ENCODE measurements at places on chromosomes 3 and 15.

- no peak for ATAC-seq
Measured at GRCh38 chr15:64845831-64846595, 4.3 kb downstream of the PLEKHO2 start.

DNA sequence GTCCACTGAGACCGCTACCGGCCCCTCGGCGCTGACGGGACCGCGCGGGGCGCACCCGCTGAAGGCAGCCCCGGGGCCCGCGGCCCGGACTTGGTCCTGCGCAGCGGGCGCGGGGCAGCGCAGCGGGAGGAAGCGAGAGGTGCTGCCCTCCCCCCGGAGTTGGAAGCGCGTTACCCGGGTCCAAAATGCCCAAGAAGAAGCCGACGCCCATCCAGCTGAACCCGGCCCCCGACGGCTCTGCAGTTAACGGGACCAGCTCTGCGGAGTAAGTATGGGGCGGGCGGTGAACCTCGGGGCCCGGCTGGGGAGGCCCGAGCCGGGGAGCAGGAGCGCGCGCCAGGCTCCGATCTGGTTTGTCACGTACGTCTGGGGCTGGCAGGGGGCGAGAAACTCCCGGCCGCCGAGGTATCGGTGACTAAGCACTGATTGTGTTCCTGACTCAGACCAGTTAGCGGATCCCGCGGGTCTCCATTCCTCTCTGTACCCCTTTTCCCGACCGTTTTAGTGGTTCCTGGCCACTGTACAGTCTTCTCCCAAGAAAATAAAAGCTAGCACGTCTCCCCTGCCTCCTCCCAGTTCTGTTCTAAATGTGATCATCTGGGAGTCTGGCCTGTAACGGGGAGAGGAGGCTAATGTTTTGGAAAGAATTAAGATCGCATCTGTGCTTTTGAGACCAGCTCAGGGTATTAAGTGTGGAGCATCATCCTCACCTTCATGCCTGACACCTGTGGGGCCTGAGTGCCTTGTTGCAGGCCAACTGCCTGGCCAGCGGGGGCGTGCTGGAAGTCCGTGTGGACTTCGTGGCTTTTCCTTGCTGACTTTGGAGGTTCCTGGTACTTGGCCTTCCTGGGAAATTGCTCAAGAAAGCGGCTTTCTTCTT, 691 bp downstream of the MAP2K1 start:
- peak; percentile 70 for ATAC-seq

GRCh38 chr3:147890114-147890513, 480.9 kb downstream of the ZIC1 start:
- ATAC-seq: no peak

GRCh38 chr3:61253756-61254155, 2.5 kb upstream of the FHIT start:
- no peak for ATAC-seq

DNA sequence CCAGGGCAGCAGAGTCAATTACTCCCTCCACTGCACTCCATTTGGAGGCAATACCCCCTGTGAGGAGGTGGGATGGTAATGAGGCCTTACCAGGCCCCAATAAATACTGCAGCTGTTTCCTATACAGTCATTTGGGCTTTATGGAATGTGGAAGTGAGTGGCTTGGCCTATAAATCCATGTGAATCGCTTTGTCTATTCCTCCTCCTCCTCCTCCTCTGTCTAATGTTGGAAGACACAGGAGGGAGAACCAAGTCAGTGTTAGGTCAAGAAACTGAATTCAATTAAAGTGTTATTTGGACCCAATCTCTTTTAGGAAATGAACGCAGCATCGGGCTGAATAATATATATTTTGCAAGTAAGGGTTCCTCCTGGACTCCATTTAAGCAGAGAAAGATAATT, 17.3 kb upstream of the SRGAP3 start:
- ATAC-seq: no peak

DNA sequence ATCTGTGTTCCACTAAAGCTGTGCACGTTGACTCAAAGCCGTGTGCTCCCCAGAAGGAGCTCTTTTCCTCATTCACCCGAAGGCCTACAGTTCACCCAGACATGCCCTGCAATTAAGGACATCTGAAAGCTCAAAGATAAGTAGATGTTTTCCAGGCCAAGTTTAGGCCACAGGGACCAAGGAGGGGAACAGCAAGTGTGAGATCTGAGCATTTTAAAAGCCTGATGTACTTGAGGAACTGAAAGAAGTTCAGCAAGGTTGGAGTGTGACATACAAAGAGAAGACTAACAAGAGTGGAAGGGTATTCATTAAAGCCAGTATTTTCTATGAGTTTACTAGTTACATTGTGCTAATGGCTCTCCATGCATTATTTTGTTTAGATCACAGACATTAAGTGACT, 68.0 kb downstream of the CASR start:
- ATAC-seq: no peak

GRCh38 chr15:74776821-74777768, 4.8 kb upstream of the CSK start:
- ATAC-seq: peak; percentile 27

GRCh38 chr3:62954580-62954979, 79.4 kb upstream of the CADPS start:
- ATAC-seq: no peak

DNA sequence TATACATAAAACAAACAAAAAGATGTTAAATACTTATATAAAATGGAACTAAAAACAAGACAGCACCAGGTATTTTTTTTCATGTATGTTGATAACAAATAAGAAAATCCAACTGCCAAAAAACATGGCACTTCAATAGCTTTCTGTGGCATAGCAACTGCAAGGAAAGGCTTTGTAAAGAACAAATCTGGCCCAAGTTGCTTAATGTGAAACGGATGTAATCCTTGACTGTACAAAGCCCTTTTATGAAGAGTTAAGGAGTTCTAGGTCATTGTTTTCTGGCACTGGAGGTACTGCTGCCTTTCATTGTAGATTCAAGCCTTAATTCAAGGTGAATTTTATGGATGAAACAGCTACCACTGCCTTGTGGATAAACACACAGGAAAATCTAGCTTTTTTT, 68.8 kb upstream of the SLC12A8 start:
- ATAC-seq: no peak

GRCh38 chr15:92071045-92071634, 217.6 kb downstream of the SLCO3A1 start:
- ATAC-seq: no peak

DNA sequence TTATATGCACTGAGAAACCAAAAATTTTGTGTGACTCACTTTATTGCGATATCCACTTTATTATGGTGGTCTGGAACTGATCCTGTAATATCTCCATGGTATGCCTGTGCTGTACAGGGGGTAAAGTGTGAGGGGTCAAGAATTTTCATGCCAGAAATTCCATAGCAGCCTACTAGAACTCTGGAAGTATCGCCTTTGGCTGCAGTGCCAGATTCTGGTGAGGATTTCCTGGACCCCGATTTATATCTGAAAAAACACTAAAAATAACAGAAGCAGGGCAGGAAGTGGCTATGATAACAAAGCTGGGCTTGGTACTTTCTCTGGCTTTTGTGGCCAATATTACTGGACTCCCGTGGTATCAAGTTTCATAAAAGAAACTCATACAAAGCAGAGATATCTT, 36.4 kb downstream of the CCDC80 start:
- no peak for ATAC-seq

- ATAC-seq: no peak
Measured at GRCh38 chr3:173173652-173174051, 32.6 kb upstream of the SPATA16 start.

GRCh38 chr3:14508966-14509795, 31.0 kb downstream of the GRIP2 start:
- peak; percentile 48 for ATAC-seq

Data from activated CD4-positive, CD25-positive, alpha-beta regulatory T cell treated with anti-CD3 and anti-CD28 coated beads, Interleukin-2, amount 50 U/mL, for 24 hours (primary cell).